ENCODE measurements at places on chromosomes 2 and 18.

DNA sequence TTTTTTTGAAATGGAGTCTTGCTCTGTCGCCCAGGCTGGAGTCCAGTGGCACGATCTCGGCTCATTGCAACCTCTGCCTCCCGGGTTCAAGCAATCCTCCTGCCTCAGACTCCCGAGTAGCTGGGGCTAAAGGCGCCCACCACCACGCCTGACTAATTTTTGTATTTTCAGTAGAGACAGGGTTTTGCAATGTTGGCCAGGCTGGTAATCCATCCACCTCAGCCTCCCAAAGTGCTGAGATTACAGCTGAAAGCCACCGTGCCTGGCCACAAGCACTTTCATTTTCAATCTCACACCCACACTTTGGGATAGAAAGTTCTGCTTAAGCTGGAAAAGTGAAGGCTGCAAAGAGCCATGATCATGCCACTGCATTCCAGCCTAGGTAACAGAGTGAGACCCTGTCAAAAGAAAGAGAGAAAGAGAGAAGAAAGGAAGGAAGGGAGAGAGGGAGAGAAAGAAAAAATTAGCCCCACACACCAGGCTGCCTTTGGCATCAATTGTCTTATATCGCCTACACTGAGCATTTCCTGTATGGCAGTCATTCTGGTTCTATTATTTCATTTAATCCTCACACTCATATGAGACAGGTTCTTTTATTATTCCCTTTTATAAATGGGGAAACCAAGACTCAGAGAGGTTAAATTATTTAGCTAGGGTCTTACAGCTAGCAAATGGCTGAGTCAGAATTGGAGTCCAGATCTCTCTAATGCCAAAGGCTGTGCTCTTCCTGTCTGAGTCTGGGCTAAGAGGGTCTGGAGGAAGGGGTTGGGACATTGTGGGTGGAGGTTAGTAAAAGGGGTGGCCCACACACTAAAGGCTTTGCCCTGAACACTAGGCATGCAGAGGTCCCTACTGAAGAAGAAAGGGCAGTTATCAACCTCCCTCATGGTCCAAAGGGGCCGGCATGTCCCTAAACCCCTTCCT lies 37.9 kb upstream of the PKDCC start:
- DNase-seq: no peak

- DNase-seq: no peak
Measured at GRCh38 chr2:210541290-210541902, 15.0 kb upstream of the CPS1 start.

GRCh38 chr2:9210030-9210429 lies 3.4 kb downstream of the ASAP2 start:
- no peak for DNase-seq

DNA sequence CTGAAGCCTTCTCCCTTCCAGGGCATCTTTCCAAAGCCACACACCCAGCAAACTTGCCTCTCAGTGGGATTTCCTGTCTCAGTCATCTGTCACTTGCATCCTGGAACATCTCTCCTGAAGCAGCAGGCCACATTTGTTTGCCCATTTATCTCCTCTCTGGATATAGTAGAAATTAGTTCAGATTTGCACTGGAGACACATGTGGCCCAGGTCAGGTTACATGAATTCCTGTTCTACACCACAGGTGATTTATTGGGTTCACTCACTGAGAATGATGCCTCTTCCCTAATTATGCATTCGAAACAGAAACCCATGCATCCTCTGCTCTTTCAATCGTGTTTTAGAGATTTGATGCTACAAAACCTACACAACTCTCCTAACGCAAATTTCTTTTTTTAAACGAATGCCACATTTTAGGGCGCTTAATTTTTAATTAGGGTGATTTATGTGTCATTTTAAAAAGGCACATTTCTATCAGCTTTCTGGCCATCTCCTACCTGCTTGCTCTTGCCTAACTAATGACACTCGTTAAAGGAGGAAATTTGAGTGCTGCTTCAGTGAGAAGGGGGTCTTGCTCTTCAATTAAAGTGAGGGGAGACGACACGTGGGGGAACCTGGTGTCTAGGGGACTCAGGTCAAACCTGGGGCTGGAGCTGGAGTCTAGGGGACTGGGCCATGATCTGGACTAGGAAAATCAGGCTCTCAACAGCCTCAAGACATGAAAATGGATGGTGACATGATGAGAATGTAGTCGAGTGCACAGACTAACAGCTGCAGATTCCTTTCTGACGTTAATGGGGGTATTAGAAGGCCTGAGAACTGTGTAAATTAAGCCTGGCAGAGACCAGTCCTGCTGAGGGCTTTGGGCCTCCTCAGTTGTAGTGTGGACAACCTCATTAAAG lies 221.4 kb downstream of the CLIP4 start:
- no peak for DNase-seq

DNA sequence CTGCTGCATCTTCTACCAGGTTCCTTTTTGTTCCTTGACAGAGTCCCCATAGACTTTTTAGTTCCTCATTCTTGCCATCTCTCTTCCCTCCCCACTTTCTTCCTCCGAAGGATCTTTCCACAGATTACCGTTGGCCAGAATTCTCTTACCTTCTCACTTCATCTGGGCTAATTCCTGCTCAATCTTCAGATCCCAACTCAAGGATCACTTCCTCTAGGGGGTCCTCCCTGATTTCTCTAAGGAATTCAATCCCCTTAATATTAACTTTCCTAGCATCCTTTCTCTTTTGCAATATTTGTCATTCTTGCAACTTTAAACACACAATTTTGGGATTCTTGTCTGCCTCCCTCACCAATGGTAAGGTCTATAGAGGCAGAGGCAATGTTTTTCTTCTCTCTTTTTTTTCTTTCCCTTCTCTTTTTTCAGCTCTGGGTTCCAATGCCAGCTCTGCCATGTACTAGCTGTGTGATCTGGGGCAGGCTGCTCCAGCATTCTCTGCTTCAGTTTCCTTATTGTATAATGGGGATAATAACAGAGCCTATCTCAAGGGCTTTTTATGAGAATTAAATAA lies 5.4 kb upstream of the KCNE4 start:
- no peak for DNase-seq

DNA sequence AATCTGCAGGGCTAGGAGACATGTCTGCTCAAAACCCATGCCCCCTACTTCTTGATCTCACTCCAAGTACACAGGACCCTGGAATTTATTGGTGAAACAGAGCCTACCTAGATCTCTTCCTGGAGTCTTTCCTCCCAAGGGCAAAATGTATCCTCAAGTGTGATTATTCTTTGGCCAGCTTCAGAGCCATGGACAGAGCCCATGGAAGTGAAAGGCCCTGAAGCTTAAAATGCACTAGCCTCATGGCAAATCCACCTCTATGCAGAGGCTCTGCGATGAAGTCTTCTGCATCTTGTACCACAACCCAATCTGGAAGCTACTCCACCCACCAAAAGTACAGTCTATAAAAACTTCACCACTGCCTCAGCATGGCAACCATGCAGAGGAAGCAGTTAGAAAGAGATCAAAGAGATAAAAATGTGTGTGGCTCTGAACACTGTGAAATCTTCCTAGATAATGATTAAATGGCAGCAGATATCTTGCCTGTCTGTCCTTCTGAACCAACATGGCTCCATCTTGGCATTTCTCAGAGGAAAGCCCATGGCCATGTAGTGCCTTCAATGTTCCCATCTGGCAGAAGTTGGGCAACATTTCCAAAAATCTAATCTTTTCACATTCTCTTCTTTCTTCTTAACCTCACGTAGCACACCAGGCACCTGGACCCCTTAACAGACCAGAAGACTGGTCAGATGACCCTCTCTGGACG lies 142.9 kb upstream of the KLF7 start:
- DNase-seq: no peak

GRCh38 chr18:44912740-44913478 lies 232.2 kb downstream of the SETBP1 start:
- DNase-seq: no peak

Data from CD4-positive, alpha-beta T cell treated with Interleukin-17A for 4 hours (primary cell).